AG08395 (cell line): ENCODE measurements at places on chromosomes 1 and 21.

DNA sequence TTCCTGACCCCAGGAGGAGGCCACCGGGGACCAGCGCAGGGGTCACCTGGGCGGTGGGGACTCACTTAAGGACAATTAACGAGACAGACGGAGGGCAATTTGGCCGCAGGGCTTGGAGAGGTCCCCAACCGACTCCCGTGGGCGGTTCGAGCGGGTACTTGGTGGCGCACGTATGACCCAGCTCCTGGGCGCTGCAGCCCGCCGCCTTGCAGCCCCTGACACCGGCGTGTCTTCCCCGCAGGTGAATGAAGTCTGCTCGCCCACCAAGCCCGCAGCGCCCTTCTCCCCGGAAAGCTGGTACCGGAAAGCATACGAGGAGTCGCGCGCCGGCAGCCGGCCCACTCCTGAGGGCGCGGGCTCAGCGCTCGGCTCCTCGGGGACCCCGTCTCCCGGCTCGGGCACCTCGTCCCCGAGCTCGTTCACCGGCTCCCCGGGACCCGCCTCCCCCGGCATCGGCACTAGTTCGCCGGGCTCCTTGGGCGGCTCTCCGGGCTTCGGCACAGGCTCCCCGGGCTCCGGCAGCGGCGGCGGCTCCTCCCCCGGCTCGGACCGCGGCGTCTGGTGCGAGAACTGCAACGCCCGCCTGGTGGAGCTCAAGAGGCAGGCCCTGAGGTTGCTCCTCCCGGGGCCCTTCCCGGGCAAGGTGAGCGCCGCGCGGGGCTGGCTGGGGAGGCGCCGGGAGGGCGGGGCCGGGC, 1.4 kb downstream of the KIF26B start:
- DNase-seq = peak; percentile 92

- no peak for DNase-seq
Observed at GRCh38 chr1:101136271-101136670, 100.5 kb upstream of the S1PR1 start.

GRCh38 chr1:183263886-183264602, 78.0 kb downstream of the LAMC2 start:
- DNase-seq = no peak

DNA sequence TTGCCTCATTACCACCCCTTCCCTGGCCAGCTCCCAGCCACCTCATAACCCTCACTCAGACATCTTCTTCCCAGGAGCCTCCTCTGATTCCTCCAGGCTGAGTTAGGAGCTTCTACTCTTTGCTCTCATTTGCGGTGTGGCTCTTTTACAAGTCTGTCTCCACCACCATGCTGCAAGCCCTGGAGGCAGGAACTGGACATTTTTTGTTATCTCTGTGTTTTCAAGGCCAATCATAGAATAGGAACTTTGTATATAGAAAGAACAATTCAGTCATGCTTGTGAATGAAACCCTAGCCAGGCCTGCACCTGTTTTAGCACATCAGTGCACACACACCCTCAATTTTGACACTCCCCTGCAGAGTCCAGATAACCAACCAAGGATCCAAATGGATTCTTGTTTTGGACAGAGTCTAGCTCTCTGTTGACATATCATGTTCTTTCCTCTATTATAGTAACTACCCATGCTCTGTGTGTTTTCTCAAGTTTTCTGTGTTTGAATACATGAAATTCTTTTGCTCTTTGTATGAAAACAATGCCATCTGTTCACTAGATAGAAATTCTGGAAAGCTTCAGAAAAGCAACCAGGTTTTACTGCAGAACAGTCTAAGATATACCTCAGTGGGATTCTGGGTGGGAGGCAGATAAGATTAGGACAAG, 60.9 kb upstream of the ZNF648 start:
- DNase-seq = no peak

GRCh38 chr1:162193815-162194214, 124.3 kb downstream of the NOS1AP start:
- no peak for DNase-seq

DNA sequence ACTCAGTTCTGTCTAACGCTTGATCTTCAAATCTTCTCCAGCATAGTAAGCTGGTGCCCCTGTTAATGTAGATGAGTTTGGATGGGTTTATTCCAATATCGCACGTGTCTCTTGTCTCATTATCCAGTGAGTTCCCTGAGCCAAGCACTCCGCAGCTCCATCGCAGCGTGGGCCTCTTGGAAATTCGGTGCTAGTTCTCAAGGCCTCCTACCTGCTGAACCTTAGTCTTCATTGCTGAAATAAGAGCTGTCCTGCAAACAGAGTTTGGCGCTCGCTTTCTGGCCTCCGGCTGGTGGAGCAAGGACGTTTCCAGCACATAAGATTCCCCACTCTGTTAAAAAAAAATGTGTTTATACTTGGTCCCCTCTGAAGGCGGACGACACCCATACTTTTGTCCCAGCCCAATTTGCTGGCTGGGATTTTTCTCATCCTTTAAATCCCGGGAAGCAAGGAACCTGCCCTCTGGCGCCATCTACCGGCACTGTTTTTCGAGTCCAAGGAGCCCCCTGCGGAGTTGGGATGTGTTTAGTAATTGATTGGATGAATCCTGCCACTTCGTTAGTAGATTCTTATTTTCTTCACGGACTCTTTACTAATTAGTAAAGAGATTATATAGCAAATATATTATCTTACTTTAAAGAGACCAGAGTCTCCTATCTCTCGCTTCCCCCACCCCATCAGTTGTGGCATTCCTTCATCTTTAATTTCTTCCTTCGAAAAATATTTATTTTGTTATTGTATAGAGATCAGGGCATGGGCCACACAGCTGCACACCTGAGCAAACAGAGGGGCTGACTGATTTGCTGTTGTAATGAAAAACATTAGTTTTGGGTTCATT, 14.7 kb downstream of the JUN start:
- DNase-seq = peak; percentile 67

DNA sequence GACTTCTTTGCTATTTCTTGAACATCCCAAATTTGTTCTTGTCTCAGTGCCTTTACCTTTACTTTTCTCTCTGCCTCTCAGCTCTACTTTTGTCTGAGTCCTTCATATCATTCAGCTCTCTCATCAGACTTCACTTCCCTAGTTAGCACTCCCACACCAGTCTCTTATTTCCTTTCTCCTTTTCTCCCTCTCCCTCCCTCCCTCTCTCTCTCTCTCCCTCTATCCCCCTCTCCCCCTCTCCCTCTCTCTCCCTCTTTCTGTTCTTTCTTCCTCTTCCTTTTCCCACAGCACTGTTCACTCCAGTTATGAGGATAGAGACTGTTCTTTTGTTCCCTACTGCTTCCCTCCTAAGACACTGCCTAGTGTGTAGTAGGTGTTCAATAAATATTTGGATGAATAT, 154.9 kb downstream of the MAST2 start:
- DNase-seq = no peak

DNA sequence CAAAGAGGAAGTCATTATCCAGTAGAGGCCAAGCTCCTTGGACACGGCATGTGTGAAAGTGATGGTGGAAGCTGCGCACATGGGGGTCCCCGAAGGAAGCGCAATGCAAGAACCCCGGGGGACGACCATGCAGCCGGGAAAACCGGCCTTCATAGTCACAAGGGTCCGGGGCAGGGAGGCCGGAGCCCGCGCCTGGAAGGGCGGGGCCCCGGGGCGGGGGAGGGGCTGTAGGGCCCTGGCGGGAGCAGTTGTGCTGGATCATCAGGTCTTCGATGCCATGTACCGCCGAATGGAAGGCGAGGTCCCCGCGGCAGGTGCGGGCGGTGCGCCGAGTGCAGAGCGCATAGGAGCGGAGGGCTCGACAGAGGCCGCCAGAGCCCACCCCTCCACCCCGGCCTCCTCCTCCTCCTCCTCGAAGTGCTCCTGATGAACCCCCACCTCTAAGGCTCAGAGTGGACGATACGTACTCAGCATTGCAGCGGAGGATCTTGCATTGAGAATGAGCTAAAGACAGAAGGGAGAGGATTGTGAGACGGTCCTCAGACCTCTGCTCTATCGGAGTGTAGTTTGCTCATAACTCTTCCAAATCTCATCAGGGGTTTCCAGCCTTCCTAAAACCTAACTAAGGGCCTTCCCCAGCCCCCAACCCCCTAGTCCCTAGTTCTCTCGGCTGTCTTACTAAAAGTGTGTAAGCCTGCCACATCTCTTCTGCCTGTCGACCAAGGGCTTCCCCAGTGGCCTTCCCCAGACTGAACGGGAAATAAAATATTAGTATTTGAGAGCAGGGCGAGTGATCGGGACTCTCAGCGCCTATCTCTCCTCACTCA, 2.1 kb downstream of the HJV start:
- no peak for DNase-seq

DNA sequence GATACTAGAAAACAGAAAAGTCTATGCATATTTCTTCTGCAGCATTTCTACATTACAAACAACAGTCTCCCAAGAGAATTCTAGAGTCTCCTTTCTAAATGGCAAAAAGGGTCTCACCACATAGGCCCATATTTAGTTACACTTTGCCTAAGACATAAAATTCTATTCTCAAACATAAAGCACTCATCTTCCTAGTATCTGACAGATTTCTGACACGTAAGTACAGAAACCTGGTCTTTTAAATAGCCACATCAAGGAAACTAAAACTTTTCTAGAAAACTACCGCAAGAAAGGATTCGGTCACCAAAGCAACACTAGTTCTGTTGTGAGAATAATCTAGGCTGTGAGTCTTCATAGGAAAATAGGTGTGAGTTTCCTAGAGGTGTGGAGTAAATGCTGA, 33.6 kb upstream of the CTSK start:
- DNase-seq = no peak

- DNase-seq = no peak
Observed at GRCh38 chr21:35377505-35378090, 328.5 kb upstream of the RUNX1 start.

- DNase-seq = no peak
Observed at GRCh38 chr21:31554511-31555022, 104.9 kb upstream of the SOD1 start.

DNA sequence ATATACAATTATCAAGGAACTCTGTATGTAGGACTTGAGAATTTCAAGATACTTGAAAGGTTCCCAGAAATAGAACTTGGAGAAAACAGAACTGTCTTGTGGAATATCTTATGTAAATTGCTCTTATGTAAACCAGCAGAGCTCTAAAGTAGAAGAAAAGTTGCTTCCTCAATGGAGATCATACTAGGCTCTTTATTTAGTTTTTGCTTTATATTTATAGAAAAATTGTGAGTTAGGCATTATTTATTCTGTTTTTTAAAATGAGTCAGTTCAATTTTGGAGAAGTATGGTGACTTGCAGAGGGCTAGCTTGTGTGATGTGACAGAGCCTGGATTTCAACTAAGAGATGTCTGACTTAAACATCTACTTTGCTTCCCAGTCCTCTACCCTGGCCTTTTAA, 40.4 kb downstream of the ATP6V1G3 start:
- no peak for DNase-seq

GRCh38 chr1:71223641-71224340, 143.0 kb upstream of the ZRANB2 start:
- DNase-seq = no peak

DNA sequence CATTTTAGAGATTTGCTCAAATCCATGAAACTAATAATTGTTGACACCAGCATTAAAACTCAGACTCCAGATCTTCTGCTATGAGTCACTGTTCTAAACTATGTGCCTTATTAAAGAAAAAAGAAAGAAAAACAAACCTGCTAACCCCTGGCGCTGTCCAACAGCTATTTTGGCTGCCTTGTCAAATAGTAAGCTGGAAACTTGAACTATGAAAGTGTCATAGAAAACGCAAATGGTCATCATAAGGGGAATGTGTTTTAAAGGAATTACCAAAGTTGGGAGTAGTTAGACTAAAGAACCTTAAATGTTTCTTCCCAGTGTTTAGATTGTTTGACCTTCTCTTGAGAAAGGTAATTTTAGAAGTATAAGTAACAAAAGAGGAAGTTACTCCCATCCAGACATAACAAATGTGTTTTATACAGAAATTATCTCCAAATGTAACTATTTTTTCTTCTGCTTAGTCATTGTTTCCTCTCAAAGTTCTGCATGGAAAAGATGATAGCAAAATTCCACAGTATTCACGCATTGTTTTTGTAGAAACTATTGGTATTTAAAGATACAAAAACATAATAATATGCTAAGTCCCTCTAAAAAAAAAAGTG, 272.4 kb downstream of the TPR start:
- peak; percentile 67 for DNase-seq

DNA sequence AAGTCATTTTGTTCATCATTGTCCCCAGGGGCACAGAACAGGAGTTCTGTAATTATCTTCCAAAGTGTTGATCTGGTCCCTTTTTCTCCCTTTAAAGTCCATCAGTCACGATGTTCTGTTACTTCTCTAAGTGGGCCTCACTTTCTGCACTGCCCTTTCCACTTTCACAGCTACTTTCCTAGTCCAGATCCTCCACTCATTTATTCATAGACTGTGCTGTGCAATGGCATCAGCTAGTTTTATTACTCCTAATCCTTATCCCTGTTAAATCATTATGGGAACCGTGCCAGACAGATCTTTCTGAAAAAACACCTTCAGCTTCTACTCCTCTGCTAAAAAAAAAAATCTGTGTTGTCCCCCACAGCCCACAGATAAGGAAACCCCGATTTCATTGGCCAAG, 64.0 kb upstream of the BCL10 start:
- no peak for DNase-seq

- DNase-seq = no peak
Observed at GRCh38 chr1:36239941-36240637, 15.8 kb downstream of the THRAP3 start.
